Stimulated activated CD4-positive, alpha-beta T cell treated with anti-CD3 and anti-CD28 coated beads, TNF-alpha, amount 100 ng/mL, for 24 hours (primary cell): ENCODE measurements at places on chromosomes 7 and 10.

DNA sequence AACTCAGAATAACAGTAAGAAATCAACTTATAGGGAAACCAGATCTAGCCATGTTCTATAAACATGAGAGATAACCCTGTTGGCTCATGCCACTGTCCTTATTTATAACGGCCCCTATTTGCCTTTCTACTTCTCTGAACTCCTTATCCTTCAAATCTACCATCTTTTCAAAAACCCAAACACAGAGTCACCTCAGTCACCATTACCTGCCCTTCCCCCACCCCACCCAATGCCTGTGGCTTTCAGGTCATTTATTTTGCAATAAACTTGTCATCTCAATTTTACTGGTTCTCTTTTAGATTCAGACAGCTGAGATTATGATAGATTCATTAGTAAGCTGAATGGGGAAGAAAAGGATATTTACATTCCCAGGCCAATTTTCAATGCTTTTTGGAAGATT is 53.6 kb downstream of the KMT2C start:
- peak; percentile 13 for DNase-seq

DNA sequence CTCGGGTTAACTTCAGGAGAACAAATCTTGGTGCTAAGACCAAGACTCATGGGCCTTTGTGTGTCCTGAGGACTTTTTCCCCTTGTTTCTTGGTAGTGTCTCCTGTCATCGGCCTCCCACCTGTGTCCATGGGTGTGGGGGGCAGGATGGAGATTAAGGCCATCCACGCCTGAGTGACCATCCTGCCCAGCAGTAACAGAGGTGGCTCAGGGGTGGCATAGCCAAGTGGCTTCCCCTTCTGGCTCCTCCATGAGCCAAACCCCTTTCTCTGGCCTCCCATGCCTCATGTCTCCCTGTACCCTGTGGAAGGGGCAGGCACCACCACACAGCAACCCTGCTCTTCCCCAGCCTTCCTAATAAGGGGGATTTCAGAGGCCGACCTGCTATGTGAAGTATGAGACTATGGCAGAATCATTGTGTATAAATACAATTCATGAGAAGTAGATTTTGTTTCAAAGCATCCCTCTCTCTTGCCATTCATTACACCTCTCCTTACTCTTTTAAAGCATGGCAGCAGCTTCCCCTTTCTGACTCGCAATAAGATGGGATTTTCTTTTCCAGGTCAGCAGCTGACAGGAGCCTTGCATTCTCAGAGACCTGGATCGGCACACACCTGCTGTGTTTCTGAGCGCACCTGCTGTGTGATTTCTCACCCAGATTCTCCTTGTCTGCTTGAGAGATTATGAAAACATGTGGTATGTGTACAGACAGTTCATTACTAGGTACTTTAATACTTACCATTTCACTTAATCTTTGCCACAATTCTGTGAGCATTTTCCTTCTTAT is 102.5 kb downstream of the XPNPEP1 start:
- no peak for DNase-seq

GRCh38 chr7:45695249-45695995 is 121.3 kb downstream of the ADCY1 start:
- DNase-seq, result no peak

DNA sequence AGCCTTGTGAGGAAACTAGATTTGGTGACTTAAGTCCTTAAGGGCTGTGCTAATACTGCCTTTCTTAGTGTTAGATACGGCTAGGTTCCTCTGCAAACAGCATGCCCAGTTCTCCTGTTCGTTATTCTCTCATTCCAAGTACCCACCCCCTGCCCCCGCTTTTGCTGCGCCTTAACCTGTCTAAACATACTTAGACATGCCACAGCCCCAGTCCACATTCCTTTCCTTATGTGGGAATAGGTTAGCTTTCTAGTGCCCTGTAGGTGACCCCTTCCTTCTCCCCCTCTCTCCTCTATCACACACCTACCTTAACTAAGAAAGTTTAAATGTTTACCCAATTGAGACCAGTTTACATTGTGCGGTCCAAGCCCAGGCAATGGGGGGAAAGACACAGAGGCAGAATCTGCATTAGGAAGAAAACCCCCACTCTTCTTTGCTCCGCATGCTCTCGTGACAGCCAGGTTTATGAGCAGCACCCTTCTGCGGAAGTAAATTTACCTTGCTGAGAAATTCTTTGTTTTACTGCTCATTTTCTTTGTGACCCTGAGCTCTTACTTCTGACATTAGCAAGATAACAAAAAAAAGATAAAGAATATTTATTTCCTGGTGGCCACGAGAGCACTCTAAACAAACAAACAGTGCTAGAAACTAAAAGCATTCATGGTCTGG is 48.8 kb downstream of the VIM start:
- no peak for DNase-seq

- no peak for DNase-seq
Observed at GRCh38 chr10:49325916-49326783, 27.2 kb downstream of the C10orf71 start.
